ENCODE measurements at places on chromosomes 2 and 18.

- no peak for DNase-seq
These were observed 31.3 kb downstream of the PTPRM start for GRCh38 chr18:7598167-7599047.

GRCh38 chr2:38876407-38876806 lies 631 bp downstream of the MORN2 start:
- DNase-seq, result no peak

GRCh38 chr2:228846161-228846560 lies 424.9 kb downstream of the PID1 start:
- no peak for DNase-seq

GRCh38 chr2:173502296-173502695 lies 147.6 kb downstream of the CDCA7 start:
- no peak for DNase-seq

GRCh38 chr2:3456125-3456524 lies 63.2 kb downstream of the ADI1 start:
- peak; percentile 65 for DNase-seq

GRCh38 chr2:85723707-85724360 lies 29.7 kb downstream of the GNLY start:
- DNase-seq, result peak; percentile 65

DNA sequence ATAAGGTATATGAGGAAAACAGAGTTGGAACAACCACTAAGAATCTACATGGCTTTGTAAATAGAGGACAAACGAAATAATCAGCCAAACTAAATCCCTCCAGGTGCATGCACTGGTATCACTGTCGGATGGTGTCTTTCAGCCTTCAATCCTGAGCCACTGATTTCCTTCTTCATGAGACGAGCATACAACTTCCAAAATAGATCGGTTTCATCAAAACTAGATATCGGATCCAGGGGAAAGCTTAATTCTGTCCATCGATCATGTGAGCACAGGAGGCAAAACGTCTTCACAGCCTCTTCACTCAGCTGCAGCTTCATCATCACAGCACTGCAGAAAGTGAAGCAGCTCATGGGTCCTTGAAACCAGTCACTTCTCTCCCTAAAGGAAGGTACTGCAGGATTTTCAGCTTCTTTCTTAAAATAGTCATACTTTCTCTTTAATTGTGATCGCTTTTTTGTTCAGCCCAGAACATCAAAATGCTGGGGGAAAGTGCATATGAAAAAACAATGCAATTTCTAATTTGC lies 80.5 kb downstream of the DTNB start:
- no peak for DNase-seq

- DNase-seq, result no peak
These were observed 103.9 kb upstream of the PPP1CB start for GRCh38 chr2:28647682-28648081.

DNA sequence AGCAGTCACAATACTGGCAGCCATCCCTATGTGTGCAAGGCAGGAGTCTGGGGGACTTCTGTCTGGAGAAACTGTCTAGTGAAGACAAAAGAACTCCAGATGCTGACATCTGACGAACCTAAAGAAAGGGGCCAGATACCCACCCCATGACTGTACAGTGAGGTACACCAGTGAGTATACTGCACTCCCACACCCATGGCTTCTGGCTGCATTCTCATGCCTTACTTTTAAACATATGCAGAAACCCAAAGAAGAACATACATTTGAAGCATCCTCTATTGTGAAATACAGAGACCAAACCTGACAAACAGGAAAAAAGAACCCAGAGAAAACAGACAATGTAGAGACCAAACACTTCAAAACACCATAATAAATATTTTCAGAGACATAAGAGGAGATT lies 102.2 kb downstream of the ACTR3 start:
- no peak for DNase-seq

DNA sequence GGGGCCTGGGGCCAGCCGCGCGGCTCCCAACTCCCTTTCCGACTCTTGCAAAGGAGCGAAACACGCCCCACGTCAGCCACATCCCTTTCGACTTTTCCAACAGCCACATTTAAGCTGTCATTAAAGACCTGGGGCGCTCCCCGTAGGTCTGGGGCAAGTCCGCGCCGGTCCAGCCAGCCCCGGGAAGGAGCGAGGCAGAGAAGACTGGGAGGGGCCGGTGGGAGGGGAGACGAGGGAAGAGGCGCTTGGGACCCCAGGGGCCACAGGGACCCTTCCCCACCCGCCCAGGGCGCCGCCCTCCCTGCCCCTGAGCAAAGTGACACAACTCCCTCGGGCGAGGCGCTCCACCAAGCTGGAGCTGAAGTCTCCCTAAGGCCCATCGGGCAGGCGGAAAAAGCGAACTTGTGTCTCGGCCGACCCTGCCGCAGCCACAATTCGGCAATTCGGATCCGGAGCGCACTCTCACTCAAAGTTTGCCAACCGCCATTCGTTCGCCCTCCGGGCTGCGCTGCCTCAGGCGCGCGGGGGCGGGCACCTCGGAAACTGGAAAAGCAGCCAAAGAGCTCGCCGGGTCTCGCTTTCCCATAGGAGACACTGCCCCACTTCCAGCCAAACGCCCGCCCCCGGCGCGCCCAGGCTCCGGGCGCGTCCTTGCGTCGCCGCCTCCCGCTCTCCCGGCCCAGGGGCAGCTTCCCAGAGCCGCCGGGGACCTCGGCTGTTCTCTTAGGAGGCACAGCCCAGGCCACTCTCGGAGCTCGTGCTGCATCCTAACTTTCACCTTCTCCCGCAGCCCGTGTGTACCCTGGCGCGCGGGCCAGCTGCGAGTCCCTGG lies 1.1 kb upstream of the KCTD1 start:
- DNase-seq, result no peak

DNA sequence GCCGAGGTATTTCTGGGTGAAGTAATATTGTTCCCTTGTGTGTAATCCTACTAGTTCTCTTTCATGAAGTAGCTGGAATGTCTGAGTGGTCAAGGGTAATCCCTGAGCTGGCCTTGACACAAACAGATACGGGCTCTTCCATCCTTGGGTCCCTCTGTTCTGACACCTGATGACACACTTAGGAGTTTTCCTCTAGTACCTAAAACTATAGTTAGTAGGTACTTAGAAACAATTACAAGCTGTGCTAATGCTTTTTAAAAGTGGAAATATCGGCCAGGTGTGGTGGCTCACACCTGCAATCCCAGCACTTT lies 59.2 kb upstream of the IL1R1 start:
- no peak for DNase-seq

- DNase-seq, result no peak
These were observed 49.5 kb downstream of the NDUFA10 start for GRCh38 chr2:239975665-239976064.

DNA sequence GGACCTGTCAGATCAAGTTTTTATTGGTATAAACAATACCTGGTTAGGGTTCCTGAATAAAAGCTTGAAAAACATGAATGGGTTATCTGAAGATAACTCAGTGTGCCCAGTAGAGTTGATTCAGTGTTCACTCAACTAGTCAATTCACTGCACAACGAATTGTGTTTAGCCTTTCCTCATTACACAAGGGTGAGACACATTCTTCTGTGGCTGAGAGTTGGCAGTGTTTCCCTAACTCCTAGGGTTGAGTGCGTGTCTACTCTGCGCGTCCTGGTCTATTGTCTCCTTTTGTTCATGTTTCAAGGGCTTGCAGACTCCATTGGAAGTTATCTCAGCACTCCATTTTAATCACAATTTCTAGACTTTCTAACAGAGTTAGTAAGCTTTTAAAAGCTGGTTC lies 32.8 kb upstream of the TMEM178A start:
- no peak for DNase-seq

DNA sequence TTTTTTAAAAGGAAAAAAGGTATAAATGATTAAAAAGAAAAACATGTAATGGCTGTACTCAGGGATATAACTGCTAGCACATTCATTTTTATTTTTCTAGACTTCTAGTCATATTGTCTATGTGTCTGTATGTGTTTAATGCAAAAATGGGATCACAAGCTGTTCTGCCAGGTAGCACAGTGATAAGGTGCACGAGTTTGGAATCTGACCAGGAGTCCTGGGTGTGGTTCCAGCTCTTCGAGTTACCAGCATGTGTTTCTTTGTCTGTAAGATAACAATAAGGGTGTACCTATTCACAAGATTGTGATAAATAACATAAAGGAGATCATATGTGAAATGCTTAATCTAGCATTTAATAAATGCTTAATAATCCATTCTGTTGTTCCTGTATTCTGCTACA lies 145.3 kb downstream of the PKP4 start:
- DNase-seq, result no peak

DNA sequence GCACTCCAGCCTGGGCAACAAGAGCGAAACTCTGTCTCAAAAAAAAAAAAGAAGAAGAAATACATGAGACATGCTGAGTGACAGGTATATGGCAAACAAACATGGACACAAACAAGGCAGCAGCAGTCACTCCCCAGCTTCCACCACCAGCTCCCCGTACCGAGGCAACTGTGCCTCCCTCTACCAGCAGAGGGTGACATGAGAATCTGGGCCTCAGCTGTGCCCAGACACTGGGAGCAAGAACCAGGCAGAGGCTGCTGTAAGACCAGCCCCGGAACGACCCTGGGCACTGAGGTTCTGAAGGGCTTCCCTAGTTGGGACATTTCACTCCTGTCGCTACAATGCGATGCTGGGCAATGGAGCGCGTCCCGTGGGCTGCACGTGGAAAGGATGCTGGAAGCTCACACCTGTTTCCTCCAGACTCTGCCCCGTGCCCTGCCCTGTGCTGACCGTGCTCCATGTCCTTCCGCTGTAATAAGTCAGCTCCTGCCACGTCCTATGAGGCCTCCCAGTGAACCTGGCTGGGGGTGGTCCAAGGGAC lies 37.1 kb downstream of the BOK start:
- no peak for DNase-seq
